ENCODE measurements at places on chromosomes 12 and 14.

DNA sequence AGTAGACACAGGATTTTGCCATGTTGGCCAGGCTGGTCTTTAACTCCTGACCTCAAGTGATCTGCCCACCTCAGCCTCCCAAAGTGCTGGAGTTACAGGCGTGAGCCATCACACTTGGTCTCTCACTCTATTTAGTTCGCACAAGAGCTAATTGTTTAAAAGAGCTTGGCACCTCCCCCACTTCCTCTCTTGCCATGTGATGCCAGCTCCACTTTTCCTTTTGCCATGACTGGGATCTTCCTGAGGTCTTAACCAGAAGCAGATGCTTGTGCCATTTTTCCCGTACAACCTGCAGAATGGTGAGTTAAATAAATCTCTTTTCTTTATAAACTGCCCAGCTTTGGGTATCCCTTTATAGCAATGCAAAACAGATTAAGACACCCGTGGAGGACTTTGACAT is 200.1 kb upstream of the FRMD6 start:
- no peak for DNase-seq

GRCh38 chr12:123943816-123944215 is 28.8 kb downstream of the CCDC92 start:
- no peak for DNase-seq

DNA sequence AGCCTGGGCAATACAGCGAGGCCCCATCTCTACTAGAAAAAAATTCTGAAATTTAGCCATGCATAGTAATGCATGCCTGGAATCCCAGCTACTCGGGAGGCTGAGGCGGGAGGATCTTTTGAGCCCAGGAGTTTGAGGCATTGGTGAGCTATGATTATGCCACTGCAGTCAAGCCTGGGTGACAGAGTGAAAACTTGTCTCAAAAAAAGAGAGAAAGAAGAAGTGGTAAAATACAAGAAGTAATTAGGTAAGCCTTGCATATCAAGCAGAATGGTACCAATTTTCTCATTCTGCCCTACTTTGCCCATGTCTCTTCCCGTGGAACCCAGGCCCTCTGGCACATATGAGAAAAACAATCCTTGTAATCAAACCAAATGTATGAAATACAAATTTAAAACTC is 70.7 kb downstream of the SUSD6 start:
- DNase-seq = no peak

GRCh38 chr12:132661972-132662371 is 25.2 kb downstream of the POLE start:
- no peak for DNase-seq

DNA sequence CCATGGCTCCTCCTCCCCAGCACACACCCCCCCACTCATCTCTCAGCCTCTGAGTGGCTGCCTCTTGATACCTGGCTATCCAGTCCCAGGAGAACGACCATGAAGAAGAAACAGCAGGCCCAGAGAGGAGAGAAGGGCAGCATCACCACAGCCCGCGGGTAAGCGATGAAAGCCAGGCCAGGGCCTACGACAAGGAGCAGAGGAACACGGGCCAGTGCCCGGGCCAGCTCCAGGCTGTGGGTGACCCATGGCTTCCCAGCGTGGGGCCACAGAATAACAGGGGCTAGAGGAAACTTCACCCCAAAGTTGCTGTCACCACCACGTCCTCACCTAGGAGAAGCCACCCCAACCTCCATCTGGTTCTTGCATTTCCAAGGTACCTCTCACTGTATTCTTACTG is 10.4 kb upstream of the SLC6A12 start:
- no peak for DNase-seq

DNA sequence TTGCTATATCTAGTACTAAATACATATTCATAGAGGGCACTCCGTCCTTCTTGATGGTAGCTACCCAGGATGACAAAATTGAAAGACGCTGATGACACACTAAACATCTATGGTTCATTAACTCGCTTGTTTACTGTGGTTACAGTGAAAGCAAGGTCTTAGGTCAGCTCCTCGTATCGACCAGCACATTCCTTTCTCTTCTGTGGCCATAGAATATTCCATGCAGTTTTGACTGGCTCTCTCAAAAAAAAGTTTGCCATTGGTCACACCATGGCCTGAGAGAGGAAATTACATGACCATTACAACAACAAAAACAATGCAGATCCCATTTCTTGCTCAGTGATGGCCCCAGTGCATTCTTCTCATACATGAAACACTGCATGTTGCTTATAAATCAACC is 411.4 kb upstream of the SOX5 start:
- no peak for DNase-seq

DNA sequence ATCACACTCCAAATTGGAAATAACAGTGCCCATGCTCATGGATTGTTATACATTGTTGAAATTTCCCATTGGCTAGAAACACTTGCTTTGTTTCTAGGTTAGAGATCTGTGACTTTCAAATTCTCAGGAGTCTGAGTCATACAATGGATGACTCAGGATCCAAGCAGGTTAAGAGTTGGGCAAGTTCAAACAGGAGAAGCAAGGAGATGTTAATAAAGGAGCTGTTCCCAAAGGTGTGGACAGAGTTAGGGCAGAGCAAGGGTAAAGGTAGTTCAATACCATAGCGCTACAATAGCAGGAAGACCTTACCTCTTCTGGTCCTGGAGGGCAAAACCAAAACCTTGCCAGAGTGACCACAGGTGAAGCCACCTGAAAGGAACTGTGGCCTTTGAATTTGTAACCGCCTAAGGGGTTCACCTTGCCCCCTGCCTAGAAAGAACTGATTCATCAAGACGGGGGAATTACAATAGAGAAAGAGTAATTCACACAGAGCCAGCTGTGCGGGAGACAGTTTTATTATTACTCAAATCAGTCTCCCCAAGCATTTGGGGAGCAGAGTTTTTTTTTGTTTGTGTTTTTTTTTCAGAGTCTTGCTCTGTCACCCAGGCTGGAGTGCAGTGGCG is 4.2 kb upstream of the AMN1 start:
- peak; percentile 84 for DNase-seq

GRCh38 chr12:68798882-68799234 is 9.1 kb upstream of the MDM2 start:
- no peak for DNase-seq

GRCh38 chr12:62136496-62136895 is 123.7 kb upstream of the USP15 start:
- DNase-seq = no peak

DNA sequence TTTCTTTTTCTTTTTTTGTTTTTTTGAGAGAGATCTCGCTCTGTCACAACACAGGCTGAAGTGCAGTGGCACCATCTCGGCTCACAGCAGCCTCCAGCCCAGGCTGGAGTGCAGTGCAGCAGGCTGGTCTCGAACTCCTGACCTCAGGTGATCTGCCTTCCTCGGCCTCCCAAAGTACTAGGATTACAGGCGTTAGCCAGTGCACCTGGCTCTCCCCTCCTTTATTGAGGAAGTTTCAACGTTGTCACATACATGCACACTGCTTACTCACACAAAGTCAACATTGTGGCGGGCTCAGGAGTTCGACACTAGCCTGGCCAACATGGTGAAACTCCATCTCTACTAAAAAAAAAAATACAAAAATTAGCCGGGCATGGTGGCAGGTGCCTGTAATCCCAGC is 32.0 kb downstream of the EAPP start:
- no peak for DNase-seq

Measured in fibroblast of skin of back (primary cell).